ENCODE measurements at places on chromosomes 1 and 21.

GRCh38 chr1:85225624-85226380 lies 25.0 kb upstream of the SYDE2 start:
- no peak for DNase-seq

GRCh38 chr1:21384620-21385019 lies 55.3 kb upstream of the NBPF3 start:
- no peak for DNase-seq

DNA sequence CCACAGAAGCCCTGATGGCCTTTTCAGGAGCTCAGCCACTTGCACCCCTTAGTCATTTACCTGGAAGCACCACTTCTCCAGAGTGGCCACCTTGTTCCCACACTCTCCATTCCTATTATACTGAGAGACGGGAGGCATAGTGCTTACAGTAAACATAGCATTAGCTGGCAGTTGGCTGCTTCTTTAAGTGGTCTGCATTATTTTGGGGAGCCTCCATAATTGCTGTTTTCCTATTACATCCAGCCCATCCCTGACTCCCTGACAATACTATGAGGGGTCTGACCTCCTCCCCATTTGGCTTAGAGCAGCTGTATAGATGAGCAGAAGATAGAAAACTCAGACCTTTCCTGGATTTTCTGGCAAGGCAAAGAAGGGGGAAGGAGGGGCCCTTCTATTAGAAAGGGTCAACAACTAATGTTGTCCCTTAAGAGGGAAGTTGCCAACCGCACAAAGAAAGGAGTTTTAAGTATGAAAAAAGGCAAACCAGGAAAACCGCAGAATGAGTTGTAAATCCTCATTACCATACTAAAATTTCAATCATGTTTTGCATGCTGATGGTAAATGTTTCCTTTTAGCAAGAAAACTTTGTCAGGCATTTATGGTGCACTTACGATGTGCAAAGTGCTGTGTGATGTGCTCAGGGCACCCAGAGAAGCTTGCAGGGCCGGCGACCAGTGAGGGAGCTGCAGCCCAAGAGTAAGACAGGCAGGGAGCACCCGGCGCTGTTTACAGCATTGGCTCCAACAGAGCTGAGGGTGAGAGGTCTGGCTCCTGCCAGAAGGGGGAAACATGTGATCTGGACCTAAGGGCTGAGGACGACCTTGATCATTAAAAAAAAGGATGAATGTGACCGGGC lies 167.3 kb downstream of the ZZZ3 start:
- no peak for DNase-seq

- no peak for DNase-seq
These were observed 1.6 kb upstream of the TMEM63A start for GRCh38 chr1:225883616-225884265.

GRCh38 chr1:65011983-65012382 lies 45.6 kb upstream of the JAK1 start:
- DNase-seq, result peak; percentile 61

GRCh38 chr1:227887697-227888403 lies 59.9 kb downstream of the WNT9A start:
- no peak for DNase-seq

- no peak for DNase-seq
These were observed 46.8 kb upstream of the NPL start for GRCh38 chr1:182742780-182743179.

GRCh38 chr1:213821175-213821942 lies 166.4 kb upstream of the PROX1 start:
- DNase-seq, result no peak

GRCh38 chr1:152143150-152143887 lies 15.7 kb downstream of the RPTN start:
- DNase-seq, result no peak

- no peak for DNase-seq
These were observed 119.0 kb downstream of the ROR1 start for GRCh38 chr1:63892632-63893395.

DNA sequence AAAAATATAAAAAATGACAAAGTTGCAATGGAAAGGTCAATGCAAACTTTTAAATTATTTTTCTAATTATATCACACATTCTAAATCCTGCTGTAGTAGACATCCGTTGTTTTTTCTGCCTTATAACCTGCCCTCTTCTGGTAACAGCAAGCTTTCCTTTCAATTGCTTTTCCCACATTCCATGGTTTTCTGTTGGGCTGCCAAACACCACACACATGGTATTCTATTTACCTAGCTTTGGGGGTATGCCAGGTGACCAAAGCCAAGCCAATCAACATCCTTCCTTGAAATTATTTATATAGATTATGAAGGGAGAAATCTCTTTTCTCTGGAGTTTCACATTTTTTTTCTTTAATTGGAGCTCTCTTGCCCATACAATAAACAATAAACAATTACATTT lies 3.4 kb upstream of the LAMC1 start:
- no peak for DNase-seq

- DNase-seq, result no peak
These were observed 62.3 kb upstream of the SLC25A33 start for GRCh38 chr1:9476790-9477463.

- DNase-seq, result no peak
These were observed 94.7 kb upstream of the SLC25A33 start for GRCh38 chr1:9444532-9444931.

GRCh38 chr1:175154629-175155472 lies 37.7 kb downstream of the KIAA0040 start:
- DNase-seq, result peak; percentile 56

DNA sequence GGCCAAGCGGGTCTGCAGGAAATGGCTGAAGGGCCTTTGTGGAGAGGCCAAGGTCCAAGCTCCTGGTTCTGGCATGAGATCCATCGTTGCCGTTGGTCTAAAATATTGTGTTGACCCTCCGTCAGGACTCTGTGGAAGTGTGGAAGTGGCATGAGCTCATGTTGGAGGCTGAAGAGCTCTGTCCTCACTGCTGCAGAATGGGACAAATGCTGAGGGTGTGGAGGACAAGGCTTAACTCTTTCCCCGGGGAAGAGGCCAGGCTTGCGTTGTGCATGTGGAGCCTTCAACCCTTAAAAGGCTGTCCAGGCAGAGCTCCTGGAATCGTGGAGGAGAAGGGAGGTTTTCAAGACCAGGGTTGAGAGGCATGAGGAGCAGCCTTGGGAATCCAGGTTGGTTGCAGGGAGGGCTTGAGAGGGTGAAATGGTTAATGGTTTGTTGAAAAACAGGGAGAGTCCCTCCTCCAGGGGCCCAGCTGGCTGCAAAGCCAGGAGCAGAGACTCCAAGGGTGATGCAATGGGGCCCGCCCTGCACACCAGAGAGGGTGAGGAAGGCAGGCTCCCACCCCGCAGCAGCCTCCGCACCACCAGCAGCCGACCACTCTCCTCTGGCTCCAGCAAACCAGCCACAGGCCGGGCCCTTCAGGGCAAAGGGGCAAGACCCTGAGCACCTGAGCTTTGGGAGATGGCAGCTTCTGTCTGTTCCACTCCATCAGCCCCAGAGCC lies 6.7 kb upstream of the AHCYL1 start:
- no peak for DNase-seq

GRCh38 chr1:78475888-78476610 lies 14.7 kb upstream of the PTGFR start:
- DNase-seq, result no peak

DNA sequence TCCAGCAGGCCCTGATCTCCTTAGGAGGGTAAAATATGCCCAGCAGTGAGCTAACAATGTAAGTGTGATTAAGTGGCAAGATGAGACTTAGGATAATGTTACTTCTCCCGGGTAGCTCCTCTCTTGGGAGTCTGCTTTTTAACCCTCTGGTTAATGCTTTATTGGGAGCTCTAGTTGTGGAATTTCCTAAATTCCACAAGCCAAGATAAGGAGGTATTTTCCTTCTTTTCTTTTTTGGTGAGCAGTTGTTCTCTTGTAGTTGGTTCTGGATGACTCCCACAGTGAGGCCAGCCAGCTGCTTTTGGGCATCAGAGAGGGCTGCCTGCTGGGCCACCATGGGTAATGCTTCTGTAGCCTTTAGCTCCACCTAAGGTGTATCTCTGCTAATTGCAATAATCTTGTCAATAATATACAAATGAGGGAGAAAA lies 19.3 kb downstream of the C1orf52 start:
- peak; percentile 31 for DNase-seq

- no peak for DNase-seq
These were observed 27.6 kb downstream of the C1orf216 start for GRCh38 chr1:35691080-35691479.

- no peak for DNase-seq
These were observed 32.4 kb upstream of the SERTAD4 start for GRCh38 chr1:210200124-210200736.

GRCh38 chr1:175413367-175413766 lies 220.8 kb upstream of the KIAA0040 start:
- no peak for DNase-seq

DNA sequence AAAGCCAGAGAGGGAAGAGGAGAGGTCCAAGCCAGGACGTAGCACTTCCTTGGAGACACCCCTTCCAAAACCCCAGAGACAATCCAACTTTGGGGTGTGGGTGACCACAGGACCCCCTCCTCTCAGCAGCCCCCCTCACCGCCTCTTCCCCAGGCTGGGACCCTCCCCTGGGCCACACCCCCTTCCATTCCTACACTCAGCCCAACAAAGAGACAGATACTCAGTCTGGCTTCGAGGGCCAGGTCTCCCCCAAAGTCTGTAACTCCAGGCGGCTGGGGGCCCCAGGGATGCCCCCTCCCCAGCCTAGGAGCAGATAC lies 1.4 kb downstream of the MEX3A start:
- DNase-seq, result no peak

GRCh38 chr1:159921700-159922504 lies 3.4 kb downstream of the TAGLN2 start:
- DNase-seq, result peak; percentile 78

DNA sequence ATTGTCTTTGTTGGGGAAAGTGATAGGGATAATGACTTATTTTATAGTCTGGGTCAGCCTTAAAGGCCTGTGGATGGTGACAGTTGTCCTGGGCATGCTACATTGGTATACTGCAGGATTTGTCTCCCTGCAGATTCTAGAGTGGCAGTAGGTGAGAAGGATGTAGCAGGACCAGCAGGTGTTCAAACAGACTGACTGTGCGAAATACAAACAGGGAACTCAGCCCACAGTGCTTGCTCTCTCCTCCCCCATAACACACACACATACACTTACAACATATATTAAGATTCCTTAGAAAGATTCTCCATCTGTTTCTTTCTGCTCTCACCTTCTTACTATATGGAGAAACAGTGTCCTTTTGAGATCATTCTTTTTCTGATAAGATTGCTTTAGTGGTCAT lies 6.9 kb downstream of the PDE4B start:
- DNase-seq, result no peak
